OCI-M1 (cell line): ENCODE measurements at places on chromosomes 11 and 22.

- DNase-seq: no peak
These were observed 142.1 kb downstream of the WNT11 start for GRCh38 chr11:76064192-76064591.

GRCh38 chr11:34146411-34146810 lies 41.0 kb downstream of the NAT10 start:
- DNase-seq: no peak

- no peak for DNase-seq
These were observed 410.9 kb upstream of the B3GAT1 start for GRCh38 chr11:134822897-134823296.

GRCh38 chr11:116468699-116469098 lies 304.1 kb downstream of the BUD13 start:
- DNase-seq: no peak

DNA sequence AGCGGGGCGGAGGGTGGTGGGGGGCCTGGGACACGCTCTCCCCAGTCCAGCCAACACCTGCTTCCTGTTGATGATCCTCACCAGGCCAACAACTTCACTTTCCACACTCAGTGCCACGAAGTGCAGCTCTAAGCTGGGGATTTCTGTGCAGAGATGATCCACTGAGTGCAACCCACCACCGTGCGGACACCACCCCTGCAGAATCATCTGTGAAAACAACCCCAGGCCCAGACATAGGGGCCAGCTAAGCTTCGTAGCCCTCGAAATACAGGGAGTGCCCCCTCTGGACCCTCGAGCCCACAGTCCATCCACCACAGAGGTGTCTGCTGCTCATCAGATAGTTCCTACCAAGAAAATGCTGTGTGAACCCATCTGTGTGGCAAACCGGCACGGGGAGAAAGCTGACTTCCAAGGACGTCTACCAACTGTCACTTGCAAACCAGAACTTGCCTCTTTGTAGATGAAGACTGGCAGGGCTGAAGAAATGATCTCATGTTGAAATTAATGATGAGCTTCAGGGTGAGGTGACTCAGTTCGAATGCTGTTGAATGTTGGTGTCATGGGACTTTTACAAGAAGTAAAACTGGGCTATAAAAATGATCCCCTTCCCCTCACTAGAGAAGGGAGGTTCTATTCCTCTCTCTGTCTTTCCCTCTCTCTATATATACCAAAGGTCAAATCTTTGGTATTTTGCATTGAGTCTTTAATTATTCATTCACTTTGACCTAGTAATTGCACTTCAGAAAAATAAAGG lies 73.4 kb downstream of the MYEOV start:
- no peak for DNase-seq

DNA sequence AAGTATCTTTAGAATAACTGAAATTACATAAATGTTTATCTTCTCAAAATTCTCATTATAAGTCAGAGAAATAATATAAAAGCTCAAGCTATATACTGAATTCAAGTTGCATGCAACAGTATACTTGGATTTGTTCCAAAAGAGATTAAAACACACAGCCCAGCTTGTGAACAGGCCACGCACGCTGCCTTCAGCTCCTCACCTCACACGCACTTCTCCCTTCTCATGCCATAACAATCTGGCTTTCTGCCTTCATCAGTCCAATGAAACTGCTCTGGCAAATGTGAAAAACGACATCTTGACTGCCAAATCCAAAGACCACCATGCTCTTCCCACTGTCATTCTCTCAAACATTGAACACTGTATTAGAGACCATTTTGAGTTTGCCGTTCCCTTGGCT lies 22.1 kb downstream of the ATP6V1E1 start:
- DNase-seq: peak; percentile 23

- DNase-seq: peak; percentile 85
These were observed 3.3 kb upstream of the RAG1 start for GRCh38 chr11:36564376-36565030.

GRCh38 chr11:44104481-44105294 lies 9.2 kb downstream of the EXT2 start:
- DNase-seq: peak; percentile 20

DNA sequence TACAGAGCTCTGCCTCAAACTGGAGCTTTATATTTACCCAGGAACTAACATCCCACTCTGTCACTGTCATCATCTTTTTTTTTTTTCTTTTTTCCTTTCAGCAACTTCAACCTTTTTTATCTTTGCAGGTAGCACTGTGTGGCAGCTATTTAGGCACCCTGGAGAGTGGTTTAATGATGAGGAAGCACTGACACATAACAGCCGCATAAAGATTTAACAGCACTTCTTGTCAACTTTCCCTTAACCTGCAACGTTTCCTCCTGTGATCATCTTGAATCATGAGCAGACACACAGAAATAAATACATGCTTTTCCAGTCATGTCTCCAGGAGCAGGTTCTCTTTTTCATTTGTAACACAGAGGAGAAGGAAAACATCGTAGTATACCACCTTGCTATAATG lies 34.8 kb downstream of the PDGFD start:
- no peak for DNase-seq

- no peak for DNase-seq
These were observed 153.3 kb upstream of the RAG2 start for GRCh38 chr11:36751335-36751781.

DNA sequence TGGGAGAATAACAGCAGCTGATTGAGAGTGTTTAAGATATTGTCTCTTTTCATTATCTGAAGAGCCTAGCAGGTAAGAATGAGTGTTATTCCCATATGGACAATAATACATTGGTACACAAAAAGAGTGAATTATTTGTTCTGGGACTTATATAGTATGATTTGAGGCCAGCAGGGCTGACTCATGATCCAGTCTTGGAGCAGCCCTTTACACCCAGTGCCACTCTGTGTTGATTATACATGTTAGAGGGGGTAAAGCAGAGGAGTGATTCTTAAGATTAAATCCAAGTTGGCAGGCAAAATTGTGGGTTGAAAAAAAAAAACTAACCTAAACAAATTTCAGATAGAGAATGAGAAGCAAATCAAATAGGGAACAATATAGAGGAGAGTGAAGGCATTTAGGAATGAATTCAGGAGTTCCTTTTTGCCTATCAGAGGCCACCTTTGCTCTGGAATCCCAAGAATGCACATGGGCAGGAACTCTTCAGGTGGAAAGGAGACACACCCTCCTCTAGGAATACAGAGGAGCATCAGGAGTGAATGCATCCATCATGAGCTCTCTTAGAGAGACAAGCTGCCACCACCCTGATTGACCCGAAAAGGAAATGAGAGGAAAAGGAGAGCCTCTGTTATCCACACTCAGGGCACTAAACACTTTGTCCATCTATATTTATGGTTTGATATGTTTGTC lies 19.2 kb upstream of the MRGPRX1 start:
- no peak for DNase-seq

GRCh38 chr11:43567396-43567975 lies 113.1 kb upstream of the HSD17B12 start:
- peak; percentile 70 for DNase-seq

GRCh38 chr22:22469527-22469926 lies 39.0 kb downstream of the ZNF280B start:
- DNase-seq: no peak

DNA sequence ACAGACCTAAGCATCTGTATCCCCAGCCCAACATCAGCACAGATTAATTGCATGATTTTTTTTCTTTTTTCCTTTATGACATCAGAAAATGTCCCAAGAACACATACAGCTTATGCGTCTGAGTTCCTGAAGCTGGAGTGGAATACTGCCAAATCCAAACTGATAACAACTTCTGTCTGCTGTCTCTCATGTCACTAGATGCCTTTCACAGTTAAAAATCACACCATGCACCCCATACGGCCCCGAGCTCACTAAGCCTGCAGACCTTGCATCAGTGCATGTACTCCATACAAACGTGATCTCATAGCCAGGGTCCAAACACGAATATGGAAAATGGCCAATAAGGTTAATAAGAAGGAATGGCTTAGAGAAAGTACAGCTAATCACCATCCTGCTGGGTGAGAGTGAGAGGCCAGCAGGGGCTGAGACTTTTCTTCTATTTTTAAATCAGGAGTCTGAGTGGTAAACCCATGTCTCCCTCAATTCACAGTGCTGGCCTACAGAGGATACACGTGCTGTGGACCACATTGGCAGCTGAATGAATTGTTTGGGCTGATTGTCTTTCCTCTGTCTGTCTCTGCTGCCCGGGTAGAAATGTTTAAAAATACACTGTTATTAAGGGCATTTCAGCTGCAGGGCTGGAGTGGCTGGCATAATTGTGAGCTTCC lies 350.6 kb upstream of the RAG2 start:
- DNase-seq: no peak

DNA sequence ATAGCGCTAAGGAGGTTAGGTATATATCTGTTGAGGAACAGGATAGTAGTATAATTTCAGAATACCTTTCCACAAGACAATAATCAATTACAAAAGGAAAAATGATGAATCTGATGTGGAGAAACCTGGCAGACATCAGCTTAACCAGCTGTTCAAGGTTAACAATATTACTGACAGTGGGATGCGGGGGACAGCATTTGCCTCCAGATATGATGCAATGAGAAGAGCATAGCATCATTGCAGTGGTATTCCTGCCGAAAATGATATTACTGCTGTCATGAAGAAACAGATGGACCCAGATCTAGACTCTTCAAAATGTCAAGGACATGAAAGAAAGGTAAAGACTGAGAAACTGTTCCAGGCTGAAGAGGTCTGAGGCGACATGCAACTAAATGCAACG lies 49.7 kb downstream of the RBFOX2 start:
- DNase-seq: no peak

GRCh38 chr11:78269806-78270205 lies 81.1 kb downstream of the USP35 start:
- no peak for DNase-seq

GRCh38 chr11:100890789-100891188 lies 203.7 kb downstream of the ARHGAP42 start:
- no peak for DNase-seq

DNA sequence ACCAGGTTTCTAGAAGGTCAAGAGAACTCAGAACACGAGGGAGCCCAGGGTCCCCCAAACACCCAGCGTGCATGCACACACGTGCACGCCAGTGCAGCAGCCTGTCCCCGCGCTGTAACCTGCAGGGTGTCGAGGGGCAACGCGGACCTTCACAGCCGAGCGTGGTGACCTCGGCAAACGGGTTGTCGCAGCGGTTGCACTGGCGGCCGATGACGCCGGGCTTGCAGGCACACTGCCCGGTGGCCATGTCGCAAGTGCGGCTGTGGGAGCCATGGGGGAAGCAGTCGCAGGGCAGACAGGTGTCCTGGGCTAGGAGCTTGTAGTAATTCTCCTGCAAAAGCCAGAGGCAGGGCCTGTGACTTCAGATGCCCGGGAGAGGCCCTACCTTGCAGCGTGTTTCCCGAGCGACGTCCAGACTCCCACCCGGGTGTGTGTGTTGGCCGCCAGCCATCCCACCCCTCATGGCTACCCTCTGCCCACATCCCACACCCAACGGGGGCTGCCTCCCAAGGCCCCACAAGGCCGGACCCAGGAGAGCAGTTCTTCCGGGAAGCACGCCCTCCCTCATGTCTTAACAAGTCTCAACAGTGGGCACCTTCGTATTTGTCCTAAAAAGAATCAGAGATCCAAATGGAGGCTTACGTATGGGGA lies 56.1 kb downstream of the TRMU start:
- no peak for DNase-seq

DNA sequence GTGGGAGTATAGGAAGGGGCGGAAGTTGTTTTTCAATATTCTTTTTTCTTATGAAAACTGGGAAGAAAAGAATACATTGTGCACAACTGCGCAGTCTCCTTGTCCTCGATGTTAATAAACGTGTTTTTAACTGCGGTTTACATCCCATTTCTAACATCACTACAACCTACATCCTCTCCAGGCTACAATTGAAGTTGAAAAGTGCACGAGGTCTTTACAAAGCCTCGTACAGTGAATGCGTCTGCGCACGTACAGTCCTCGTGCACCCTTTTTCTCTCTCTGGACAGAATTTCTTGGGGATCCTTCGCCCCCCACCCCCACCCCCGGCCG lies 102.4 kb downstream of the WT1 start:
- DNase-seq: no peak

GRCh38 chr11:118881228-118881627 lies 2.5 kb upstream of the CXCR5 start:
- DNase-seq: no peak

DNA sequence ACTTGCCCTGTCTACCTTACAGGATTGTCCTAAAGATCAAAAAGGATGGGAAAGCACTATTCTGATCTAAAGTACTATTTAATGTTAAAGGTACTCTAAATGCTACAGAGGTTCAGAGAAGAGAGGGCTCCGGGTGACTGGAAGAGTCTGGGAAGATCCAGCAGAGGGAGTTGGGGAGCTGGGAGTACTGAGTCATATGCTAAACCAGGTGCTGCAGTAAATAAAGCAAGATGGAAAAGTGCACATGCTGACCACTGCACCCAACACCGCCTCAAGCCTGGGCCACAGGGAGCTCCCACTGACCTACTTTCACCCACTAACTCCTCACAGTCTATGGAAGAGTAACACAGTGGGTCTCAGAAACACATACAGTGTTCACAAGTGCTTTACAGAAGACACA lies 49.3 kb downstream of the WT1 start:
- peak; percentile 42 for DNase-seq

DNA sequence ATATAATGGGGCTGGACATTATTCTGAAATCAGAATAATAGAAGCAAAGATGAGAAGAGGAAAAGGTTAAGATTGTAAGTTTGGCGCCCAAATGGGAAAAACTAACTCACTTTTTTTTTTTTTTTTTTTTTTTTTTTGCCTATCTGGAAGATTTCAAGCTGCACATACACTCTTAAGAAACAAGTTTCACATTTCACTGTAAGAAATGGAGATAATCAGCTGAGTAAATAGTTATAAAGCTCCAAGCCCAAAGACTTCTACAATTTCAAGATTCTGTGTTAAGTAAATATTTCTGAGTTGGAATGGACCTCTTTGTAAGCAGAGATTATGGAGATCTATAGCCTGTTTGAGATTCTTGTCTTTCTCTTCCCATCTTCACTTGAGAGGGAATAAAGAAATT lies 140.0 kb downstream of the SLC17A6 start:
- no peak for DNase-seq
